ENCODE measurements at places on chromosomes 13 and 19. TPM values are rescaled to one million over a fixed set of nuclear protein-coding genes. Genes with fewer than 3 reads are reported as not detected.

Gene BRME1
- 9.8 TPM for total RNA-seq

Gene EMP3
- 449 TPM for total RNA-seq

Gene ZNF93
- 7.4 TPM for total RNA-seq

Gene ZSCAN1
- total RNA-seq, result not detected

Gene FCER2
- not detected for total RNA-seq

Gene FCGBP
- total RNA-seq, result 18.0 TPM

Gene PGLYRP1
- not detected for total RNA-seq

Gene GJB6
- 0.96 TPM for total RNA-seq
